ENCODE measurements at places on chromosomes 2 and 18.

DNA sequence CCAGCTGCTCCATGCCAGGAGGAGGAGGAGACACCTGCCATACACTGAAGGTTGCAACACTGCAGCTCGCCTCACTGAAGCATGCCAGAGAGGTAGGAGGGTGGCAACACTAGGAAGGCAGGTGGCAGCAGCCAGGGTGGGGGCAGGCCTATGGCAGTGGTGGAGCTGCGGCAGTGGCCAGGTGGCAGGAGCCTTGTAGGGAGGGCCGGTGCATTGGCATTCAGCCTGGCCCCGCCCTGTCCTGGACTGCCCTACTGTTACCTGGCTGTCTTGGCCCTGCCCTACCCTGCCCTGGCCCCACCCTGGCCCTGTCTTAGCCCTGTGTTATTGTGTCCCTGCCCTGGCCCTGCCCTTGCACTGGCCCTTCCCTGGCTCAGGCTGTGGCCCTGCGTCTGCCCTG is 7.4 kb upstream of the ANKRD62 start:
- H3K27ac ChIP-seq, result no peak overlapping the region
- no peaks in the 10 kb centered on the region for H3K27me3 ChIP-seq
- H3K4me1 ChIP-seq, result no peaks in the 10 kb centered on the region

DNA sequence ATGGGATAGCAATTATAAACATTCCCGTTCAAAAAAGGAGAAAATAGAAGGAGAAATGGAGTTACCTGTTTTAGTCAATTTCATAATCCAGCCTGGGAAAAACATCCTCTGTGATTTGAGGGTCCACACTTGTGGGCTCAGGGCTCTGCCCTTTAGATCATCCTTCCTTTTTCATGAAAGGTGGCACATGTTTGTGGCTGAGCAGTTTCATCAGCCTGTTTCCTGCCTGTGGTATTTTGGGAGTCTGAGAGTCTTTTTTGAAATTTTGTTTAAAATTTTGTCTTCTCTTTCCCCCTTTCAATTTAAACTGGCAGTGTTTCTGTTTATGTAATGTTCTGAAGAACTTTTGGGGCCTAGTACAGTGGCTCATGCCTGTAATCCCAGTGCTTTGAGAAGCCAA is 84.0 kb downstream of the KIAA1328 start:
- H3K36me3 ChIP-seq, result peaks cover 10% of the 10 kb centered on the region
- no peak overlapping the region for H3K27ac ChIP-seq
- DNase-seq, result no peak
- H3K4me3 ChIP-seq, result no peak overlapping the region

- H3K27ac ChIP-seq, result no peak overlapping the region
- no peaks in the 10 kb centered on the region for H3K27me3 ChIP-seq
- peaks cover 58% of the 10 kb centered on the region for H3K4me1 ChIP-seq
- DNase-seq, result no peak
- no peak overlapping the region for H3K4me3 ChIP-seq
Measured at GRCh38 chr2:60965499-60965785, 52.1 kb upstream of the PEX13 start.

- no peaks in the 10 kb centered on the region for H3K36me3 ChIP-seq
- no peak for DNase-seq
- no peak overlapping the region for H3K27ac ChIP-seq
- no peaks in the 10 kb centered on the region for H3K4me1 ChIP-seq
Measured at GRCh38 chr18:39863916-39864315, 2091.1 kb upstream of the PIK3C3 start.

All from activated naive CD4-positive, alpha-beta T cell treated with anti-CD3 and anti-CD28 coated beads for 36 hours (primary cell).